ENCODE measurements at places on chromosomes 11 and 22.

DNA sequence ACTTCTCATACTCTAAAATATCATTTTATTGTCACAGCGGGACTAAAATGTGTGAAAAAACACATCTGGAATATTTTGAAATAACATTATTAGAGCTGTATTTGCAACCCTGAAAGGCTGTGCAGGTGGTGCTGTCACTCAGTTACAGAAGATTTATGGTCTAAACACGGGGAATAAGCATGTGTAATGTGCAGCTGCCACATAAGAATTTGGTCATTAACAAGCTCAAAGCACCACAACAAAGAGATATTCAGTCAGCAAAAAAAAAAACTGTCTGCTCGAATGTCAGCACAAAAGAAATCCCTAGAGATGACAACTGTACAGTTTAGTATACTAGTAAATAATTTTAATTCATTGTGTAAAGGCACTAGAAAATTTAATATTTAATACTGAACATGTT, 31.3 kb downstream of the TMEM123 start:
- peaks cover 63% of the 10 kb centered on the region for H3K36me3 ChIP-seq
- H3K27ac ChIP-seq: peak overlapping the region; percentile 5
- H3K27me3 ChIP-seq: no peaks in the 10 kb centered on the region
- H3K4me1 ChIP-seq: peaks cover 64% of the 10 kb centered on the region
- DNase-seq: no peak

GRCh38 chr22:28297504-28297903, 378.4 kb upstream of the PITPNB start:
- no peaks in the 10 kb centered on the region for H3K27me3 ChIP-seq
- H3K4me1 ChIP-seq: peaks cover 19% of the 10 kb centered on the region
- peaks cover 1% of the 10 kb centered on the region for H3K36me3 ChIP-seq
- H3K4me3 ChIP-seq: no peak overlapping the region

GRCh38 chr11:123161376-123162030, 33.5 kb downstream of the CLMP start:
- no peaks in the 10 kb centered on the region for H3K27me3 ChIP-seq
- peaks cover 14% of the 10 kb centered on the region for H3K4me1 ChIP-seq
- H3K4me3 ChIP-seq: no peak overlapping the region

GRCh38 chr22:50399751-50400331, 56.7 kb downstream of the PPP6R2 start:
- no peaks in the 10 kb centered on the region for H3K27me3 ChIP-seq
- H3K4me3 ChIP-seq: peak overlapping the region; percentile 23
- DNase-seq: peak; percentile 46
- peak overlapping the region; percentile 76 for H3K27ac ChIP-seq
- H3K36me3 ChIP-seq: peaks cover 12% of the 10 kb centered on the region

- no peak overlapping the region for H3K27ac ChIP-seq
- H3K4me1 ChIP-seq: peaks cover 16% of the 10 kb centered on the region
- H3K4me3 ChIP-seq: no peak overlapping the region
- H3K36me3 ChIP-seq: no peaks in the 10 kb centered on the region
These were observed 100.3 kb upstream of the PITPNB start for GRCh38 chr22:28019360-28019759.

All from activated naive CD8-positive, alpha-beta T cell treated with anti-CD3 and anti-CD28 coated beads, Interleukin-2, amount 10 ng/mL, durations not matched to agents 7 days and 5 days (primary cell).